Activated T-helper 2 cell treated with anti-CD3 and anti-CD28 coated beads, Interferon-gamma antibody, Interleukin-2, Interleukin-4, amounts not matched to agents 10 μg/mL and 5 μg/mL and 100 μg/mL, durations not matched to agents 14 hours and 24 hours and 36 hours (primary cell): ENCODE measurements at places on chromosomes 1 and 21.

DNA sequence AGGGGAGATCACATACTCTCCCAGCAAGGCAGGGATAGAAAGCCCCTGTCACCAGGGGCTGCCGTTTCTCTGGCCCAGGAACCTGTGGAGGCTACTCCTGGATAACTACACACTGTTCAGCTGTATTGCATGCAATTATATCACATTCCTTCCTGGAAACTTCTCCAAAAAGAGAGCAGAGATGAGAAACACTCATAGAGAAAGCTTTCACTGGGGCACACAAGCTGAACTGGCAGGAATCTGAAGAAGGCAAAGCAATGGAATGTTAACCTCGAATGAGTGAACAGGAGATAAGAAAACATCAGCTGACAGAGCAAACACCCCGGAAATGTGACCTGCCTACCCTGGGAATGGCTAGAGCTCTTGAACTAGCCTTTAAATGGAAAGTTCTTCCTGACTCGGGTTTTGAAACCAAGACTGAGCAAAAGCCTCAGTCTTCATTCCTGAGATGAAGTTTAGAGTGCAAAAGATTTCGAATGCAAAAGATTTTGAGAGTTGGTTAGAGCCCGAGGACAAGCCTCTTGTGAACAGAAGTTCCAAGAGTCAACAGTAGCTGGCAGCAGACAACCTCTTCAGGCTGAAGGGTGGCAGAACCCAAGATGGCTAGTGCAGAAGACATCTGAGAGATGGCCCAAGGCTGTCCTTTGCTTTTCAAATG is 32.3 kb downstream of the CCN1 start:
- DNase-seq, result no peak

DNA sequence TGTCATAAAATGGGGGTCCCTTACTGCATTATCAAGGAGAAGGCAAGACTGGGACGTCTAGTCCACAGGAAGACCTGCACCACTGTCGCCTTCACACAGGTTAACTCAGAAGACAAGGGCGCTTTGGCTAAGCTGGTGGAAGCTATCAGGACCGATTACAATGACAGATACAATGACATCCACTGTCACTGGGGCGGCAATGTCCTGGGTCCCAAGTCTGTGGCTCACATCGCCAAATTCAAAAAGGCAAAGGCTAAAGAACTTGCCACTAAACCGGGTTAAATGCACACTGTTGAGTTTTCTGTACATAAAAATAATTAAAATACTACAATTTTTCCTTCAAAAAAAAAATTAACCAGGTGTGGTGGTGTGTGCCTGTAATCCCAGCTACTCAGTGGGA is 22.1 kb downstream of the RASSF5 start:
- DNase-seq, result no peak

- DNase-seq, result no peak
Observed at GRCh38 chr1:19450811-19451515, 34.4 kb downstream of the CAPZB start.

DNA sequence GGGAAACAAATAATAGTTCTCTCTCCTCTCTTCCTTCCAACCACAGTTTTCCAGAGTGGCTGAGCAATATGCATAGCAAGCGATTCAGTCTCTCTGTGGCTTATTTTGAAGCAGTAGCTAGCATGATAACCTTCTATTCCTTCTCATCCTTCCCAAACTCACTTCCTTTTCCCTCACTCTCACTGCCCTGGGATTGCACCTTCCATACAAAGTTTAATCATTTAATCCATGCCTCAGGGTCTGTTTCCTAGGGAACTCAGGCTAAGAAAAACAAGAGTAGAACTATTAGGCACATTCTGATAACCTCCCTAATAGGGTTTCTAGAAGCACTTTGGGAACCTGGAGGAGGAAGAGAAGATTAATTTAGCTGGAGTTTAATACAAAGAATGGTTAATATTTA is 97.7 kb upstream of the S1PR1 start:
- DNase-seq, result no peak

GRCh38 chr1:91584309-91584708 is 83.7 kb downstream of the CDC7 start:
- no peak for DNase-seq

- no peak for DNase-seq
Observed at GRCh38 chr1:22804969-22805671, 94.5 kb downstream of the EPHB2 start.

- DNase-seq, result no peak
Observed at GRCh38 chr1:228514421-228514820, 27.2 kb downstream of the RNF187 start.

DNA sequence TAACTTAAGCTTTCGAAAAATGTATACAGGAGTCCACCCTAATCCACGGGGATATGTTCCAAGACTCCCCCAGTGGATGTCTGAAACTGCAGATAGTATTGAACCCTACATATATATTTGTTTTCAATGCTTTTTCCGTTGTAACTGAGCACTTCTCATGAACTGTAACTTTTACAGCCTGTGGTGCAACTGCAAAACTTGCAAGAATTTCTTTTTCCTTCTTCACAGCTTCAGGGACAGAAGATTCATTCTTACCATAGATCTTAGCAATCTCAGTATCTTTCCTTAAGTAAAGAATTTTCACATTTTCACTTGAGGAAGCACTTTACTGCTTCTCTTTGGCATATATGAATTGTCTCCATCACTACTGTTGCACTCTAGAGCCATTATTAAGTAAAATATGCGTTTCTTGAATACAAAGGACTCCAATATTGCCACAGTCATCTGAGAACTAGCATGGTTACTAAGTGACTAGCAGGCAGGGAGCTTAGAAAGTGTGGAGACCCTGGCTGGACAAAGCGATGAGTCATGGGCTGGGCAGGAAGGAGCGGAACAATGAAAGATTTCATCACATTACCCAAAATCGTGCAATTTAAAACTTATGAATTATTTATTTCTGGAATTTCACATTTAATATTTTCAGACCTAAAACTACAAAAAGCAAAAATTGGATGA is 14.1 kb downstream of the DPYD start:
- no peak for DNase-seq

DNA sequence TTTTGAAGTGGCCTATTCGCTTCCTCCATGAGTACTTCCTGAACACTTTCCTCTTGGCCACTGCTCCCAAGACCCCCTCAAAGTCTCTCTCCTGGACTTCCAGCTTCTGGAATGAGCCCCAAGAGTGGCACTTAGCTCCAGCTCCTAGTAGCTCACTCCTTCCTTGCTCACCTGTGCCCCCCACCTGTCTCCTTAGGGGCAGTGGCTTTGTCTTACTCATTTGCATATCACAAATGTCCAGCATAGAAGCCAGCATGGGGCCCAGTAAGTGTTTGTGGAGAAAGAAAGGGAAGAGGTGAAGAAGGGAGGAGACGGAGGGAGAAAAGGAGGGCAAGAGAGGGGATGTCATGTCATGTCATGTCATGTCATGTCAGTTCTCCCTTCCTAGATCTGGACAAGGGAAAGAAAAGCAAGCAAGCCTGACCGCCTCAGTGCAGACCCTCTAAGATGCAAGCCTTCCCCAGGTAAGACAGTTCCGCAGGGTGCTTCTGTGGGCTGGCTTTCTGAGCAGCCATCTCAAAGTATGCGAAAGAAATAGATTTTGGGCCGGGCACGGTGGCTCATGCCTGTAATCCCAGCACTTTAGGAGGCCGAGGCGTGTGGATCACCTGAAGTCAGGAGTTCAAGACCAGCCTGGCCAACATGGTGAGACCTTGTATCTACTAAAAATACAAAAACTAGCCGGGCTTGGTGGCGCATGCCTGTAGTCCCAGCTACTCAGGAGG is 6.9 kb upstream of the MX1 start:
- DNase-seq, result no peak

DNA sequence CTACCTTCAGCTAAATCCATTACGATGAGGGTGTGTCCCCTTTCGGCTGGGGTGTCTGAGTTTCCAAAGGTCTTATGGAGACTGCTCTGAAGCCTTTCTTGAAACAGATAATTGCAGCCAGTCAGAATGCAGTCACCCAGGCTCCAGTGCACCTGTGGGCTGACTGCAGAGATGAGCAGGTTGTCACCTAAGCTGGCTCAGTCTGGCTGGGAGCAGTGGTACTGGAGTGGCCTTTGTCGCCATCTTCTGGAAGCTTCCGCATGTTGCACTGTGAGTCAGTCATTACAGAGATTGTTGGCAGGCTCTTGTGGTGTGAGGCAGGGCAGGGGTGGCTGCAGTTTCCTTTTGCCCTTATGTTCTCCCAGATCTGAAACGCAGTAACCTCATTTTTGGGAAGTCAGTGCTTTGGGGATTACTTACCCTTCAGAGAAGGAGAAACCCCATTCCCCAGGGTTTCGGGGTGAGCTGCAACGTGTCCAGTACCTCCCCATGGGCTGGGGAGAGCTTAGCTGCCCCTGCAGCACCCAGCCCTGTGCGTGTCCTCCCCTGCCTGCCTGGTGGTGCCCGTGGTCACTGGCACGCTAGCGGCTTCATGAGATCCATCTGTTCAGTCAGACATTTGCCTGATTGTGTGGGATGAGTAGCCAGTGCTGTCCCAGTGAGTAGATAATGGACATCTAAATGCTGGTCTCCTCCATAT is 48.0 kb downstream of the SMYD2 start:
- peak; percentile 70 for DNase-seq

- DNase-seq, result no peak
Observed at GRCh38 chr21:33886321-33886720, 29.3 kb downstream of the ATP5PO start.

- DNase-seq, result no peak
Observed at GRCh38 chr1:44640200-44640853, 34.0 kb downstream of the TMEM53 start.

- no peak for DNase-seq
Observed at GRCh38 chr1:50521703-50522102, 98.5 kb upstream of the DMRTA2 start.

DNA sequence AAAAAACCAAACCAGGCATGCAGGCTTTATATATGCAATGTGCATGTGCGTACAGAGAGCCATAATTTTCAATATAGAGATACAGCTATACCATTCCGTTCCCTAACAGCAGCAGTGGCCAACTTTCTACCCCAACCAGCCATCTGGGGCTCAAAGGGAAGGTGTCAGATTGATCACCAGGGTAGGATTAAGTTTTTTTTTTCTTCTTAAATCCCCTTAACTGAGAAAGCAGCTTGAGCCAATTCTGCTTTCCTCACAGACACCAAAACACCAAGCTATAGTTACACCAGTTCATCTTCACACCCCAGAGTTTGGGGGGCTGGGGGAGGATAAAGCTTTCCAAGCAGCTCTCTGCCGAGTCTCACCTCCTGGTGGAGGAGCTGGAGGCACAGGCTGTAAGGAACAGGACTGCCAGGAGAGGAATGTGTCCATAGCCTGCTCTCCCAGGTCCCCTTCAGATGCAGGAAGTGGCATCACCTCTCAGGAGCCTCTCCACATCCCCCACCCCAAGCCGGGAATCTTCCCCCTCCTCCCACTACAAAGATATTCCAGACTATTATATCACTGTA is 87.9 kb downstream of the SSBP3 start:
- no peak for DNase-seq

- DNase-seq, result no peak
Observed at GRCh38 chr1:180312926-180313325, 82.9 kb downstream of the LHX4 start.

DNA sequence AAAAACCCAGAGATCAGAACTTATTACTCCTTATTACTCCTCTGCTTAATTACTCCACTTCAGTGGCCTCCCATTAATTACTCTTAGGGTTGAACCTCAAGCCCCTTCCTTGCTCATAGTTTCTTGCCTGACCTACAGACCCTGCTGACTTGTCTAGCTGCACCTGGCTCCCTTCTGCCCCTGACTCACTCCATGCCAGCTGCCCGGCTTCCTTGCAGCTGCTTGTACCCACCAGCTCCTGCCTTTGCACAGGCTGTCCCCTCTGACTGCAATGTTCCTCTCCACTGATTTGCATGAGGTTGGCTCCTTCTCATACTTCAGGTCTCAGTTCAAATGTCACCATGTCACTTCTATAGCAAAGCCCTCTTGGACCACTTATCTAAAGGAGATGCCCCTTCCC is 1.9 kb upstream of the PTPRU start:
- DNase-seq, result no peak

- no peak for DNase-seq
Observed at GRCh38 chr1:12615865-12616708, 1.9 kb downstream of the DHRS3 start.

- DNase-seq, result no peak
Observed at GRCh38 chr1:62178372-62178771, 16.3 kb upstream of the L1TD1 start.

DNA sequence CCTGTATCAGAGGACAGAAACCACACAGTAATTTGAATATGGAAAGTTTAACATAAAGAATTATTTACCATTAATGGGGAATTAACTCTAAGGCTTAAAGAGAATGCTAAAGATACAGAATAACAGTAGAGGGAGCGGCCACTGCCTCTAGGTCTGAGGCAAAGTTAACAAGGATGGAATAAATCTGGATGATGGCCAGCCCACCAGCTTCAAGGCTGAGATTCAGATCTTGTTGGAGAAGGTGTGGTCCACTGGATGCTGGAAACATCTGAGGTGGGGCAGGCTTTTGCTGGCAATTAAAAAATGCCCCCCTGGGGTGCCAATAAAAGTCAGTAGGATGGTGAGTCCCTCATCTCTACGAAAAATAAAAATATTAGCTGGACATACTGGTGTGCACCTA is 29.4 kb downstream of the ZMYM4 start:
- no peak for DNase-seq

GRCh38 chr1:152880907-152881306 is 2.8 kb downstream of the SMCP start:
- no peak for DNase-seq

- DNase-seq, result no peak
Observed at GRCh38 chr1:235822685-235823084, 44.0 kb downstream of the LYST start.

- no peak for DNase-seq
Observed at GRCh38 chr21:39263372-39263771, 50.1 kb downstream of the BRWD1 start.

DNA sequence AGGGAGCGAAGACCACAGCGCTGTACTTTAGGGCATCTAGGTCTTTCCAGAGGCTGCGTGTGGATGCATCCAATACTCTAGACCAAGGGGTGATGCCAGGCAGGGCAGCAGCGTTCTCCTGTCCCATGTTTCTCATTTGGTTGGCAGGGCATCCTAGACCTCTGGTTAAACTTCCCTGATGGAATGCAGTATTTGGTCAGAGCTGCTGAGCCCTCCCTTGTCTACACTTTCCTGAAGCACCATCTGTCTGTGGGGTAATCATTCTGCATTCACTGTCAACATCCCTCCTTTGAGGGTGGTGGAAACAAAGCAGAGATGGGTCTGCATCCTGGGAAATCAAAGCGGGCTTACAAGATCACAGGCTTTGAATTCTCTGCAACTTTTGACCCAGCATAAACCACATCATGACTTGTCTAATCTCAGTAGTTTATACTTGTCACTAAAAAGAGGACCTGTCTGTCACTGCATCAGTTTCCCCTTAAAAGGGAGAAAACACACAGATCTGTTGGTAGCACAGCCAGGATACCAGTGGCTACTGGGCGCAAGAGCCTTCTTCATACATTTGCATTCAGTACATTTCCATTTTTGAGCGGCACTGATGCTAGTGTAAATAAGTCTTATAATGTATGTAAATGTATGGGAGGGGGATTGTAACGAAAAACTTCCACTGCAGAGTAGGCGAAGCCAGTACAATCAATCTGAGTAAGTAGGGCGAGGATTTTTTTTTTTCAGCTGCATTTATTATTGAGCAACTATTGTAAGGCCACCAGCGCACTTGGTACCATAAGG is 106.3 kb downstream of the GALNT2 start:
- no peak for DNase-seq

GRCh38 chr1:1906185-1907097 is 8.6 kb upstream of the CALML6 start:
- peak; percentile 67 for DNase-seq
